ENCODE measurements at places on chromosomes 2 and 18.

DNA sequence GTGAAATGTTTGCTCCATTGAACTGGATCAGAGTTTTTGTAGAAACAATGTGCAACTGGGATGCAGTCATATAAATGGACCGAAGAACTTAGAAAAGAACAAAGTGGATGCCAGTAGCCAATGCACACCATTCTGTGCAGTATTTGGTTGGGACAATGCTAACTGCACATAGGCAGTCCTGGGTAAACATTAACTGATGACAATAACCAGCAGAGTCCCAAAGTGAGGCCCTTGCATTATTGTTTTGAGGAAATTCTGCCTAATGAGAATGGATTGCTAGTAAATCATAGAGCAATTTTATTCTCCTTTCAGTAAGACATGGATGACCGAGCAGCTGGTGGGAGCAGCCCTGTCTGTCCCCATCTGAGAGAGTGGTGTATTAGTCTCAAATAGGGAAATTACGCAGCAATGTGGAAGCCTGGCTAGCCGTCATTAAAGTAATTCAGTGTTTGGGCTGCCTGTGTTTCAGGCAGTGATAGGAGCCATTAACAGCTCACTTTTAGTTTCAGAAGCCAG lies 94.9 kb downstream of the KCTD1 start:
- no peak for DNase-seq

- no peak for DNase-seq
Observed at GRCh38 chr2:59974051-59974766, 579.2 kb downstream of the BCL11A start.

- DNase-seq = no peak
Observed at GRCh38 chr2:203823173-203823572, 44.4 kb upstream of the CTLA4 start.

DNA sequence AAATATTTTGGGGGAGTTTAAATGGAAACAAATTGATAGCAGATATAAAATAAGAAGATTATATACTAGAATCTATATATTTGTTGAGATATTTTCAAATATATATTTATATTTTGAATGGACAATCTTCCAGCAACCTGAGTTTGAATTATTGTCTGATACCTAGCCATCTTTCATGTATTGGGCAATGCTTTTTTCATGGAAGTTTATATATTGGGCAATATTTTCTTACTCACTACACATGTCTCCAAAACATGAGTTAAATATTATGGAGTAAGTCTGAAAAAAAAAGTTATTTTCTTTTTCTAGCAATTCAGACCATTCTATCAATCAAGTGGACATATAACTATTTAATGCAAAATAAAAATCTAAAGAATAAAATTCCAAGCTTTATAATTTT lies 295.2 kb downstream of the NYAP2 start:
- no peak for DNase-seq

DNA sequence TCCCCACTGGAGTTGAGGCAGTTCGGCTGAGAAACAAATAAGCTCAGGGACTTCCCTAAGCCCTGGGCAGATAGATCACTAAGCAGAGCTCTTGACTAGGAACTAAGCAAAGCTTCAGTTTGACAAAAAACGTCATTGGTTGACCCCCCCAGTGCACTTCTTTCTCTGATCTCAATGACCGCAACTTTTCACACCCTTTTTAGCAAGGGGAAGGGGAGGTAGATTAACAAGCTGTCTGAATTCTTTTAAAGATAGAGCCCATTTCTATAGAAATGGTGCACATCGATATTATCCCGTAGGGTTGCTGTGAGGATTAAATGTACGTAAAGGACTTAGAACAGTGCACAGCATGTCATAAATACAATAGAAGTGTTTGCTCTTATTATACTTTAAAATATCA lies 42.5 kb downstream of the PIEZO2 start:
- DNase-seq = no peak

GRCh38 chr2:48249025-48249424 lies 280.9 kb upstream of the STON1 start:
- DNase-seq = no peak

- DNase-seq = no peak
Observed at GRCh38 chr2:182715121-182715891, 751 bp upstream of the DNAJC10 start.

DNA sequence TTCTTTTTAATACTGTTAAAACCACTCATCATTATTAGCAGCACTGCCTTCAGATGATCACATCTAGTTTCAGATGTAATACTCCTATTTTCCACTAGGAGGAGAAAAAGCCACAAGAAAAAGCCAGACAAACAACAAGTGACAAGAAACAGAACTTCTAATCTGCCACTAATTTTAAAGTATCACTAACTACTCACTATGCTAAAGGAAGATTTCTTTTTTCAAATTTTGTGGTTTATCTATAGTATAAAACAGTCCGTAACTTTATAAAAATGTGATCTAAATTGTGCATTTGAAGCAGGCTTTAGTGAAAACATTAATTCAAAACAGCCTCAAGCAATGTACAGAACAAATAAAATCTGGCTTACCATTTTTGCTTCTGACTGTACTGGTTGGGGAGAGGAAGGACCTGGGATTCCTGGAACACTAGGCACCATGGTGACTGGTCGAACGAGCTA lies 56.8 kb downstream of the ATF2 start:
- DNase-seq = no peak

DNA sequence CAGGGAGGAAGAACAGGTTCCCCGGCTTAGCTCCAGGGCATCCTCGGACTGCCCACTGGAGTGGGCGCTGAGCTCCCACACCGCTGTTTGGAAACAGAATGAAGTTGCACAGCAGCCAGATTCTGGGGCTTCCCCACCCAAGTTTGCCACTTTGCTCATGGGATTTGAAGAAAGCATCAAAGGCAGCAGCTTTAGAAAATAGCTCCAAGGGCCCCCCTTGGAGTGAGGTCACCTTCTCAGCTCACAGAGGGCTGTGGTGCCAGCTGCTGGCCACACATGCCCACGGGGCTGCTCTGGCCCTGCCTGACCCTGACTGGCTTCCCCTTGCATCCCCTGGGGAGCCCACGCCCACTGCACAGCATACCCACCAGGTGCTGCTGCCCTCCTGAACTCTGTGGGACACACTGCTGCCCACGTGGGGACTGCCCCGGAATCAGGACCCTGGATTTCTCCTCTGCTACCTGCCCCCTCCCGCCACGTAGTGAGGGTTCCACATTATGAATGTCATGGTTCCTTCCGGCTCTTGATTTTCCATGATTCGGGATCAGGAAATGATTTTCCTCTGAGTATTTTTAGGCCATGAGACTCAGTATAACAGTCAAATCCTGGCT lies 70.3 kb downstream of the TGOLN2 start:
- DNase-seq = no peak

GRCh38 chr18:45291621-45292615 lies 323.4 kb upstream of the SLC14A2 start:
- DNase-seq = no peak

- DNase-seq = no peak
Observed at GRCh38 chr2:36395866-36396265, 40.3 kb downstream of the CRIM1 start.

DNA sequence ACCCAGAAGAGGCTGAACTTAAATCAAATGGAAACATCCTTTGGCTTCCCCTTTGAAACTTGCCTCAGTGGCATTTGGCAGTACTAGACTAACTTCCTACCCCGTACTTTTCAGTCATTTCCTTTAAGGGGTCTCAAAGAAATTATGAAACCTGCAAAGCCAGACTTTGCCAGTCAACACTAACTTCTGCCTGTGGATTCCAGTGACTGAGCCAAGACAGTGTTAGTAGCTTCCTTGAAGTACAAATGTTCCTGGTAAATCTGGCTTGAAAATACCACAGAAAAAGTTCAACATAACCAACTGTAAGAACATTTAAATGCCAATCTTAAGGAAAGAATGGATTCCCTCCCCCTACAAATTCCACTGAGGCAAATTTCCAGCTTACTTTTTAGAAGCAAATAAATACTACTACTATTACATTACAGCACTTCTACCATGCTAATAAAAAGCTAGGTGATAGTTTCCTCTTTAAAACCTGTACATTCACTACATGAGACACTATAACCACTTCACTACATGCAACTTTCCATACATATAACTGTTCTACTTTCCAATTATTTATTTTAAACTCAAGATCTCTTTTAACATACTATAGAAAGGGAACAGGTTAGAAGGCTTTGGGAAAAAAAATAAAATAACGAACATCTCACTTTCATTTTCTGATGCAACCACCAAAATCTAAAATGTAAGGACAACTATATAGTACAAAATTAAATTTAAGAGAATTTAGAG lies 2.4 kb downstream of the PELI1 start:
- no peak for DNase-seq

DNA sequence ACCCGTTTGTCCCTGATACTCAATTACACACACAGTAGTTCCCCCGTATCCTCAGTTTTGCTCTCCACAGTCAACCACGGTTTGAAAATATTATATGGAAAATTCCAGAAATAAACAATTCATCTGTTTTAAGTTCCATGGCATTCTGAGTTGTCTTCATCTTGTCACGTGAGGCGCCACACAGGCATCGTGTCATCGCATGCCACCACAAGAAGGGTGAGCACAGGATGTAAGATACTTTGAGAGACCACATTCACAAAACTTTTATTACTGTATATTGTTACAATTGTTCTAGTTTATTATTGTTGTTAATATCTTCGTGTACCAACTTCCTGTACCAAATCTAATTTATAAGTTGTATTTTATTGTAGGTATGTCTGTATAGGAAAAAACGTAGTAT lies 17.7 kb downstream of the ADNP2 start:
- DNase-seq = peak; percentile 65

GRCh38 chr18:42182728-42183700 lies 228.0 kb downstream of the PIK3C3 start:
- DNase-seq = no peak

- DNase-seq = no peak
Observed at GRCh38 chr2:75646090-75646582, 447 bp upstream of the MRPL19 start.

DNA sequence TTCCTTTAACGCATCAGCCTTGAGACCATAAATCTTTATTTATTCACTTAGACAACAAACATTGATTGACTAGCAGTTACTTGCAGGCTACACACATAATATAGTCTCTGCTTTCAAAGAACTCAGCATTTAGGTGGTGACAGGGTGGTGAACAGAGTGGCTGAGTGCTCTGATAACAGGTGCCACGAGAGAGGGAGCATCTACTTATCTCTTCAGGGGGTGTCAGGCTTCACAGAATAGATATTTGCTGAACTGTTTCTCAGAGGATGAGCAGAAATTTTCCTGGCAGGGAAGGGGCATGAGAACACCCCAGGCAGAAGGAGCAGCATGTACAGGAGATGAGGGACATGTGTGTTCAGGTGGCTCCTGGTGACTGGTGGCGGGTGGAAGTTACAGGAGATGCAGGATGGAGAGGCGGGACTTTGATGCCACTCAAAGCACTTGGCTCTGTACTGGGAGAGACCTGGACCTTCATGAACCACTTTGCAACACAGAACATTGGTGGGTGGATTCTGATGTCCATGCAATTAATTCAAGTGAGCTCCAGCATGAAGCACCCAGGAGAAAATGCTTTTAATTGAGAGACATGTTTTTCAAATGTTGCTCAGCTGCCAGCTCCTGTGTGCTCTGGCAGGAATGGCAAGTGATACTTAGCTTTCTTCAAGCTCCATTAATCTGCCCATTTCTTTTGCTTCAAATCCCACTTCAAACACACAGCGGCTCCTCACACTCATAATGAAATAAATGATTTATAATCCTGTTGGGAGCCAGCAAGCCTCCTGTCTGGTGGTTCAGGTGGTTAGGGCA lies 248.9 kb downstream of the MYCN start:
- DNase-seq = no peak

GRCh38 chr2:180761224-180761623 lies 219.2 kb upstream of the UBE2E3 start:
- no peak for DNase-seq

DNA sequence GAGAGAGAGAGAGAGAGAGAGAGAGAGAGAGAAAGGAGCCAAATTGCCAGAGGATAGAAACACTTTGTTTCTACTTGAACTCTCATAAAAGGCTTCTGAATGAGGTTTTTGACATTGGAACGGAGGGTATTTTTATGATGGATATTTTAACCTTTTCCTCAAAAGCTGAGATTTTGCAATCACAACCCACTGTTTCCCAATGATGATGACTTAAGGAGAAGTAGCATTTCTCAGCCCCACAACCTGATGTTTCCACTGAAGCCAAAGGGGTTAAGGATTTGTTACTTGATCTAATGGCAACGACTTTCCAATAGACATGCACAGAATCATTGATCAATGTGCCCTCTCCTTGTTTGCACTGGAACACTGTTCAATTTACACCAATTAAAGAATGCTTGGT lies 67.1 kb upstream of the POU3F3 start:
- DNase-seq = no peak

DNA sequence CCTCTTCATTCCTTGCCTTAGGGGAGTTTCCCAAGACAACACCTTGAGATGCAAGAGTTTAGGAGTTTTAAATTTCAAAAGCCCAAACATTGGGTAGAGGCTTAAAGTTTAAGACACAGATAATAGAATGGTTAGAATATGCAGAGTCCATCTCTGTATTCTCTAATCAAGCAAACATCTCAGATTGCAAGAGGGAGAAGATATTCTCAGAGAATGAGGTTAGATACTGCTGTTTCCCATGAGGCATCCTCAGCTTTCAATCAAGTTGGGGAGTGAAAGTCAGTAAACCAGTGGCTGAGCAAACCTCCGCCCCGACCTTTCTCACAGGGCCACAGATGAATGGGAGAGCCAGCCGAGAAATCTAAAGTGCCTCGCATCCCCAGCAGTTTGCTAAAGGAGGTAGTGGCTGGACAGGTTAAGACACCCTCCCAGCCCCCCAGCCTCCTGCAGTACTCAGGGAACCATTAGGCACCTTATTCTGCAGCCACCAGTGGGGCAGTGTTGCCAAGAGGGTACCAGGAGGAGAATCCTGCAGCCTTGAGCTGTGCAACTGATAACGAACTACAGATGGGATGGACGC lies 30.0 kb downstream of the FBXO36 start:
- DNase-seq = no peak

- DNase-seq = no peak
Observed at GRCh38 chr2:164457271-164457670, 164.0 kb downstream of the GRB14 start.

GRCh38 chr2:182078988-182079602 lies 93.4 kb downstream of the PPP1R1C start:
- no peak for DNase-seq

DNA sequence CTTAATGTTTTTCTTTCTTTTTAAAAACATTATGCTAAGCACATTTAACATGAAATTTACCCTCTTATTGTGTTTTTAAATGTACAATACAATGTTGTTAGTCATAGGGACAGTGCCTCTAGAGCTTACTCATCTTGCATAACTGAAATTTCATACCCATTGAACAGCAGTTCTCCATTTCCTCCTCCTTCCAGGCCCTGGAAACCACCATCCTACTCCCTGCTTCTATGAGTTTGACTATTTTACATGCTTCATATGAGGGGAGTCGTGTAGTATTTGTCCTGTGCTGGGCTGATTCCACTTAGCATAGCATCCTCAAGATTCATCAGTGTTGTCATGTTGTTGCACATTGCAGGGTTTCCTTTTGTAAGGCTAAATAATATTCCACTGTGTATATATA lies 92.6 kb downstream of the SPATS2L start:
- DNase-seq = no peak

- DNase-seq = no peak
Observed at GRCh38 chr2:236744281-236744705, 174.7 kb downstream of the ACKR3 start.

All from naive thymus-derived CD8-positive, alpha-beta T cell (primary cell).